Muscle of back (tissue), 13 donors: ENCODE measurements at places on chromosomes 2 and 18.

DNA sequence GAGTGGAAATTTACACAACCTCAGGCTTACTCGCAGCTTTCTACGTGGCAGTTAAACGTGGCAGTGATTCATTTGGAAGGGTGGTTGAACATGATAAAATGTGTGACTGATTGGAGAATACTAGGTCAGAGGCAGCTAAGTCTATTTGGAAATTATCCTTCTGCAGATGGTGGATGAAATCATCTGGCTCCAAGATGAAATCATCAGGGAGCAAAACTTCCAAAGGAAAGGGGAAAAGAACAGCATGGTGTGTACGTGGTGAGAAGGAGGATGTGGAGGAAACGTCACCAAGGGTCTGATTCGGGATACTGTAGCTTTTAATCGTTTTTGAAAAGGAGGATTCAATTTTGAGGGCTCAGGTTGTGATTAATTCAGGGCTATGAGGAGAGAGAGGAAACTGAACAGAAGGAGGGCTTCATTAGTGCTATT lies 47.9 kb downstream of the COL3A1 start:
- peak; percentile 95 for DNase-seq

DNA sequence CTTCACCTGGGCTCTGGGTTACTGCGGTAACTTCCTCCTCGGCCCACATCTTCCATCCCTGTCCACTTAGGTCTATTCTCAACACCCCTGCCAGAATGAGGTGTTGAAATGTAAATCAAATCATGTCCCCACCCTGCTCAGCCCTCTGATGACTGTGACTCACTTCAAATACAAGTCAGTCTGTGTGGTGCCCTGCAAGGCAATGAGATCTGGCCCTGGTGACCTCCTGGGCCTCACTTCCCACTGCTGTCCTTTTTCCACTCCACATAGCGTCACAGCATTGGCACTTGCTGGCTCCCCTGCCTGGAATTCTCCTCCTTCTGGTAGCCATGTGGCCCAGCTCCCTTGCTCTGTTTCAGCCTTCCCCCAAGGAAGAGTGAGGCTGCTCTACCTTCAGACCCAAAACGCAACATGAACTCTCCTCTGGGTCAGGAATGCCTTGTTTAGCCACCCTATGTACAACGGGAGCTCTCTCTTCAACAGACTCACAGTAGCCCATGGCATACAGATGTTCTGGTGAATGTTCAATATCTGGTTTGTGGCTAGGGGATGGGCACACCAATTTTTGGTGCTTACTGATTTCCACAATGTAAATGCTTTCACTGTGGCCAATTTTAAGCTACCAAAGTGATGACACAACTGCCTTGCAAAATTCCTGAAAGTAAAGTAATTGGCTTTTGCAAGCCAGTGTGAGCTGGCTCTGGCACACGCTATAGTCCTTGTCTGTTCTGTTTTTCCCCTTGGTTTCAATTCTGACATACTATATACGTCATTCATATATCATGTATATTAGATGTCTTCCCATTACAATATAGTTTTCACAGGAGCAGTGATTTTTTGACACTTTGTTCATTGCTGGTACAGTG lies 550.3 kb upstream of the HS6ST1 start:
- no peak for DNase-seq

- no peak for DNase-seq
Measured at GRCh38 chr2:177056481-177056929, 156.1 kb upstream of the HNRNPA3 start.

- no peak for DNase-seq
Measured at GRCh38 chr2:142991295-142991694, 113.8 kb downstream of the KYNU start.

DNA sequence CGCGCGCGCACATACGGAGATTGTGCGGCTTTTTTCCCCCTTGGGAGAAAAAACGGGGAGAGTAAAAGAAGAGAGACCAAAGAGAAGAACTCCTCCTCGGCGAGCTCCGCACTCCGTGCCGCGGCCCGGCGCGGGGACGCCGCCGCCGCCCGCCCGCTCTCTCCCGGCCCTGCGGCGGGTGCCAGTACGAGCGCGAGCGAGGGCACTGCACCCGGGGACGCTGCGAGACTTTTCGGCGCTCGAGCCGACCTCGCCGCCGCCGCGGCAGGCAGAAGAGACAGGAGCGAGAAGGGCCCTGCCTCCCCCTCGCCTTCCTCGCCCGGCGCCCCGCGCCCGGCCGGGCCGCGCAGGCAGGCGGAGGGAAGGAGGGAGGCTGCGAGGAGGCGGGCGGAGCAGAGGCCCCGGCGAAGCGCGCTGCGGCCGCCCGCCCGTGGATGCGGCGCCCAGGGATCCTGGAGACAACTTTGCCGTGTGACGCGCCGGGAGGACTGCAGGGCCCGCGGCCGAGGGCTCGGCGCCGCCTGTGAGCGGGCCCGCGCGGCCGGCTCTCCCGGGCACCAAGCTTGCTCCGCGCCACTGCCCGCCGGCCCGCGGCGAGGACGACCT lies 857 bp upstream of the INHBB start:
- no peak for DNase-seq

- peak; percentile 39 for DNase-seq
Measured at GRCh38 chr2:231189571-231190495, 8.6 kb upstream of the ARMC9 start.

- no peak for DNase-seq
Measured at GRCh38 chr2:160445673-160446072, 47.9 kb downstream of the RBMS1 start.

- peak; percentile 31 for DNase-seq
Measured at GRCh38 chr2:219442256-219443015, 7.8 kb downstream of the SPEG start.

DNA sequence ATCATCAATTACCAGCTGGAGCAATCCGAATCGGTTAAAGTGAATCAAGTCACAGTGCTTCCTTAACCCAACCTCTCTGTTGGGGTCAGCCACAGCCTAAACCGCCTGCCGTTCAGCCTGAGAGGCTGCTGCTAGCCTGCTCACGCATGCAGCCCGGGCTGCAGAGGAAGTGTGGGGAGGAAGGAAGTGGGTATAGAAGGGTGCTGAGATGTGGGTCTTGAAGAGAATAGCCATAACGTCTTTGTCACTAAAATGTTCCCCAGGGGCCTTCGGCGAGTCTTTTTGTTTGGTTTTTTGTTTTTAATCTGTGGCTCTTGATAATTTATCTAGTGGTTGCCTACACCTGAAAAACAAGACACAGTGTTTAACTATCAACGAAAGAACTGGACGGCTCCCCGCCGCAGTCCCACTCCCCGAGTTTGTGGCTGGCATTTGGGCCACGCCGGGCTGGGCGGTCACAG lies 496 bp upstream of the ITGA4 start:
- DNase-seq: peak; percentile 38

- DNase-seq: peak; percentile 90
Measured at GRCh38 chr18:5294457-5295230, 882 bp downstream of the ZBTB14 start.

DNA sequence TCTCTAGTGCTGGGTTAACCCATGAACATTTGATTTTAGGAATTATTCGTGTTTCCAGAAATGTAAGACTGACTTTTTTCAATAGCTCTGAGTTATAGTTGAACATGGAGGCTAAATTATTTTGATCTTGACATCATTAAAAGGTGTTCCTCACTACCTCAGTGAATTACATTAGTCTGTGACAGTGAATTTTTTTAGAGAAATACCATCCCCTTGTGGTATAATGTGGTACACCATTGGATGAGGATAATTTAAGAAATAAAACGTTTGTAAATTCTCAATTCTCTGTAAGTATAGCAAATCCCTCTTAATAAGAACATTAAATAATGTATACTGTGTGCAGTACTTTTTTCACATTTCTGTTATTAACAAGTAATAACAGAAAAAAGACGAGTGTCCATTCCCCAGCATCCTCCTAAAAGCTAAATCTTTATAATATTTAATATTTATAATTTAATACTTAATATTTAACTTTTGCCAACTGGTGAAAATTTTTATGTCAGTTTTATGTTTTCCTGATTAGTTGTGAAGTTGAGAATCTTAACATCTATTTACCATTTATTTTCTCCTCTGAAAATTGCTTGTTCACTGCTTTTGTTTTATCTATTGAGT lies 70.3 kb upstream of the CWC22 start:
- no peak for DNase-seq

DNA sequence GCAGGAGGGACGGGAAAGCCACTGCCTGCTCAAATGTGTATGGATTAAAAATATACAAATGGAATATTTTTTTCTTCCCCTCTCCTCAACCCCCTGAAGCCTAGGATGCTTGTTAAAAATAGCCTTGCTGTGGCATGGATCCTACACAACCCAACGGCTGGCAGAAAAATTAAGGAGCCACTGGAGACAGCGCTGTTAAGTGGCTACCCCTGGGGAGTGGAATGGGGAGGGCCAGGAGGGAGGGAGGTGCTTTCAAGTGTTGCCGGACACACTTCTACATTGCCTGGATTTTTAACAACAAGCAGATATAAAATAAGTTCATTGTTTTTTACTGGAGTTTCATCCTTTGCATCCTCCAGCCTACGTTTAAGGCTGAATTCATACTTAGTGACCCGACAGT lies 66.6 kb downstream of the ZBTB7C start:
- DNase-seq: no peak

DNA sequence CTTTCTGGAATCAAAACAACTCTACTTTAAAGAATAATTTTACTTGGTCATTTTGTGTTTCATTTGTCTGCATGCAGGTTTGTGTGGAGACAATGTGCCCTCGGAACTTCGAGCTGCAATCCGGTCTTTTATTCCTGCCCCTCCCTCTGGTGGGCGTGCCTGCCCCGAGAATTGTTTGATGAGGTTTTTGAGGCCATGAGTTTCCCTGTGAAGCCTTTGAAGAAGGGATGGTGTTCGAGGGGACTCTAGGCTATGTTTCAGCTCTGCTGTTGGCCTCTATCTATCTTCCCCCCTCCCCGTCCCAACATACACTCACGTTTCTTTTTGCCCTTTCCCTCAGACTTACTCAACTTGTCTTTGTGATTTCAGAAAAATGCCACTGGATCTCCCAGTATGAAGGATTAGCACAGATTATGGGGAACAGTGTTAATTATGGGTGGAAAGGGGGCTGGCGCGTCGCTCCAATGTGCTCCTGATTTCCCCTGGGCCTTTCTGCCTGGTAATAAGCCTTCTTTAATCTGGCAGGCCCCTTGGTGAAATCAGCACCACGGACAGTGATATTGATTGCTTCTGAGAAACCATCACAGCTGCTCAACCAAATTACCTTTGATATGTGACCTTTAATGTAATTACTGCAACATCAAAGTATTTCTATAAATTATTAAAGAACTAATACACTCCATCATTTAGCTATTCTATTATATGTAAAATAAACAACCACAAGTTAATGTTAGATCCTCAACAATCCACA lies 82.2 kb downstream of the CELF4 start:
- DNase-seq: peak; percentile 43

DNA sequence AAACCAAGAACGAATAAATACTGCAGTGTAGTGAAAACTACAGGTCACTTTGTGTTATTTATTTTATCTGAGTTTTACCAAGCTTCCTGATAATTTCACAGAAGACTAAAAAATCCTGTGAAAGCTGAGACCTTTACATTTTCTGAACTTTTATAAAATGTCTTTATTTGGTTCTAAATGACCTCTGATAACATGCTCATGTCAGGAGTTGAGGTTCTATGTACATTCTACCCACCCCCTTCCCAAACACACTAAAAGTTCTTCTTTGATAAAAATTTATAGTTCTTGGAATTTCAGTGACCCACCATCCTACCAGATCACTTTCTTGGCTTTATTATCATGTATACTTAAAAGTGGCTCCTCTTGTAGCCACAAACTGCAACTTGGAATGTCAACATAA lies 463.1 kb downstream of the PIK3C3 start:
- no peak for DNase-seq

DNA sequence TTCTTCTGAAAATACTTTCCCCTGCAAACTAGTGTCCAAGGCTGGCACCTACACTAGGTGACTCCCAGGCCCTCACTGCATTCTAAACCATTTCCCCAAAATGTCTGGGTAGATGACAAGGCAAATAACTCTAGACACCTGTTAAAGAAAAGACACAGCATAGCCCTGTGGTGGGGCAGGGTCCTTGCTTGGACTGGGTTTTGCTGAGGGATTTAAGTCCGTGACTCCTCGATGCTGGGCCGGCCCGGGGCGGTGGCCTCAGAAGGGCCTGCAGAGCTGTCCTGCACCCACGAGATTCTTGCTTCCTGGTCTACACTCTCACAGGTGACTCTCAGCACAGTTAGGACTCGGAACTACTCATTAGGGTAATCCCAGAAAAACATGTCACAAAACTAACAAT lies 55.2 kb downstream of the MBP start:
- DNase-seq: no peak

DNA sequence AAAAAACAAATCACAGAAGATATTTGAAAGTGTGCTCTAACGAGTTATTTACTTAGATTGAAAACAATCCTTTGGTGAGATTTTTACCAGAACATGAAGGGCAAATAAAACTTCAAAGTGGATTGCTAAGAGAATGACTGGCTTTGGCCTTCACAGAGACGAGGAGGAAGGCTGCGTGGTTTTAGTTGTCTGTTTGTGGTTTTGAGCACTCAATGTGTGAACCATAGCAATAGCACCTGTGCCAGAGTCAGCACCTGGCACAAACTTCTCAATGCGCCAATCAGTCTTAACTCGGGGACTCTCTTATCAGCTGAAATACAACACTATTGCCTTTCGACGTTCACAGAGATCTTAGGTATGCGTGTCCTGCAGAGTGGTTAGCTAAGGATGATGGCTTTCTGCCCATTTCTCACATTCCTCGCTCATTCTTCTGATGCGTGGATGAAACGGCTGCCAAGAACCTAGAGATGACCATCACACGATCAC lies 70.0 kb downstream of the MBP start:
- DNase-seq: no peak

GRCh38 chr18:35861367-35862118 lies 110.9 kb upstream of the RMP24 start:
- DNase-seq: no peak

DNA sequence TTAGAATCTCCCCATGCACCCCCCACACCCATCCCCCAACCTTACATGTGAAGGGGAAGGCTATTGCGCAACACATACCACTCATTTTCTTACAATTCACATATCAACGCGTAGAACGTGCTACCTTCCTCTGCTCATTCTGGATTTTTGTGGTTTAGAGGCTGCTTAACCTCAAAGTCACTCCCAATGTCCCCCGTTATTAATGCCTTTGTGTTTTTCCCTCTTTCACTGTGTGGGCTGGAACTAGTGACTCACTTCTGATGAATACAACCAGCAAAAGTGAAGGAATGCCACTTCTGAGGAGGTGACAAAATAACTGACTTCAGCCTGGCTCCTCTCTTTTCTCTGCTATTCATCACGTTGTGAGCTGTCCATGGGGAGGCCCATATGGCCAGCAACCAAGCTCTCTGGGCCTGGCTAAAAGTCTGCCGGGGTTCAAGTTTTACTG lies 342.5 kb upstream of the NXPH2 start:
- DNase-seq: no peak

GRCh38 chr2:143968360-143968759 lies 551.6 kb downstream of the ZEB2 start:
- no peak for DNase-seq
